ENCODE measurements at places on chromosomes 6 and 20.

DNA sequence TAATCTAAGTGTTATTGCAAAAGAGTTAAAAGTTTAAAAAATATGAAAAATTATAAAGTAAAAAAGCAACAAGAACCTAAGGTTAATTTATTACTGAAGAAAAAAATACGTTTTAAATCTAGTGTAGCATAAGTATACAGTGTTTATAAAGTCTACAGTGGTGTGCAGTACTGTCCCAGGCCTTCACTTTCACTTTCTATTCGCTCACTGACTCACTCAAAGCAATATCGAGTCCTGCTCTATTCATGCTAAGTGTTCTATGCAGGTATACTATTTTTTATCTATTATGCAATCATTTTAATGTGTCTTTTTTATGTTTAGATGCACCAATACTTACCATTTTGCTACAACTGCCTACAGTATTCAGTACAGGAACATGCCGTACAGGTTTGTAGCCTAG lies 113.0 kb downstream of the MANEA start:
- no peak for DNase-seq

DNA sequence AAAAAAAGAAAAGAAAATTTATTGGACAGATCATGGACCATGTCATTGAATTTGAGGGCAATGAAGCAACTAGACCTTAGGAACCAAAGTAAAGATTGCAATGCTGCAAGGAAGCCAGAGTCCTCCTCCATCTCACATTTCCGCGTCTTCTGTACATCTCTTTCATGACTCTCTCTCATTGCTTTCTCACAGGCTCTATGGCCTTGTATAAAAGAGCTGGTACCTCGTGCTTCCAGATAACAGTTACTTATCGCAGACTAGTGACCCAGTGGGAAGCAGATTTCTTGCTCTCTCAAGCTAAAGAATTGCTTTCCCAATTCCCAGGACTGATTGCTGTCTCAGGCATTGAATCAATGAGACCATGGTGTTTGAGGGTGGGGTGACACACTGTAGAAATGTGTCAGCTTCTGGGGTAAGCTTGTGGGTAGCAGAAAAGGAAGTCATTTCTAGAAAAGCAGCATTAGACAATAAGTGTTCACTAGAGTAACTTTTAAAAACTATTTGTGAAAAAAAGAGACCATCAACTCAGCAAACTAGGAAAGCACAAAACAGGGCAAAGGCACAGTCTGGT lies 635.3 kb downstream of the UTRN start:
- DNase-seq, result no peak

DNA sequence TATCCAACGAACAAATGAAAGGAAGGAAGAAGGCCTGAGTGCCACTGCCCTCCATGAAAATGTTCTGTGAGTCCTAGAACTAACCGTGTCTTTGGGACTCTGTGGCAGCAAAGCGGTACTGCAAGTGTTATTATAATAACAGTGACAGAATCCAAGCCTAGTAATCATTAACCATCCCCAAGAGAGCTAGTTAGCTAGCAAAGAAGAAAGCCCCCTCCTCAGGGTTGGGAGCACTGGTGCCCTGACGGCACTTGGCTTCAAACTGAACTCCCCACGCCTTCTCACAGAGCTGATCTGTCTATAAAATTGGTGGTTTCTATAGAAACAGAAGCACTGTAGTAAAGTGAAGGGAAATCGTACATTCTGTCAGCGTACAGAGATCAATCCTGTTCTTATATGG lies 239.8 kb downstream of the PTPRT start:
- no peak for DNase-seq

GRCh38 chr6:113352029-113352801 lies 504.9 kb upstream of the MARCKS start:
- peak; percentile 58 for DNase-seq

GRCh38 chr6:75201901-75202672 lies 3.8 kb downstream of the COL12A1 start:
- peak; percentile 56 for DNase-seq

- DNase-seq, result no peak
Observed at GRCh38 chr20:3908667-3909066, 19.5 kb downstream of the PANK2 start.

GRCh38 chr6:34553146-34553545 lies 3.0 kb downstream of the SPDEF start:
- no peak for DNase-seq

GRCh38 chr6:157047951-157048350 lies 270.8 kb downstream of the ARID1B start:
- no peak for DNase-seq

GRCh38 chr6:118639054-118639964 lies 12.1 kb downstream of the CEP85L start:
- no peak for DNase-seq

GRCh38 chr20:63412889-63413288 lies 51.7 kb upstream of the CHRNA4 start:
- no peak for DNase-seq

DNA sequence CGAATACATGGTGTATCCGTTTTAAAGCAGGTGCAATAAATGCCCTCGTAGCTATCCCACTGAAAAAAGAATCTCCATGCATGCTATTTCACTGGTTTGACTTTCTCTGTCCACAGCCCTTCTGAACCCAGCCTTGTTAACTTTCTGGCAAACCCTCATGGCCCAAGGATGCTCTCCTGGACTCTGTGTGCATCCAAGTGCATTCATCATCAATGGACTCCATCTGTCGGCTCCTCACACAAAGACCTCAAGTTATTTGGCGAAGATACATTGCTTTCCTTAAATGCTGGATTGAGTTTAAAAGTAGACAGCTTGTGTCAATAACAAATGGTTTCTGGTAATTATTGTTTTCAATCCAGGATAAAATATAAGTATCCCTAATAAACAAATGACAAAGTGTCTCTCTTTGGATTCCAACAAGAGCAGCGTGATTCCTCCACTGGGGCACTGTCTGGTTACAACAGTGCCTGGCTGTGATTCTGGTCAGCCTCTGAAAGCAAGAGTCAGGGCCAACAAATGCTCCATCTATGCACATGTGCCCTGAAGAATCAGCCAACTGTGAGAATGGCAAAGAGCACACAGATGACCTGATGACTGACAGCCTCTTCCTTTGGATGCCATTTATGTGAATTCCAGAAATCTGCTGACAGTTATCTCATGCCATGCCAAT lies 55.7 kb downstream of the FYN start:
- no peak for DNase-seq

GRCh38 chr6:141035312-141036200 lies 1097.2 kb upstream of the GJE1 start:
- no peak for DNase-seq

DNA sequence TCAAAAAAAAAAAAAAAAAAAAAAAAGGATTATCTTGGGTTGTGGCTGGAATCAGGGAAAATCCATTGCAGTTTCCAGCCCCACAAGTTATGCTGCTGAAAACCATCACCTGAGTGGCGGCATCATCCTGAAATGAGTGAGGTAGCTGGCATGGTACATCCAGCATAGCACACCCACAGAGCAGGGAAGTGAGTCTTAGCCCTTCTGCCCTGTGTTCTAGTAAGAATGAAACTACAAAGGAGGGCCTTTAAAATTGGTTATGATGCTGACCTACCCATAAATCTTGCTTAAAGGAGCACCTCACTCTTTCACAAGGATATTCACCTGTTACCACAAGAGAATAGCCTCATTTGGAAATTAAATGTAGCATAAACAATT lies 119.2 kb downstream of the NFATC2 start:
- DNase-seq, result peak; percentile 45

- DNase-seq, result no peak
Observed at GRCh38 chr6:137777687-137778075, 89.4 kb upstream of the TNFAIP3 start.

DNA sequence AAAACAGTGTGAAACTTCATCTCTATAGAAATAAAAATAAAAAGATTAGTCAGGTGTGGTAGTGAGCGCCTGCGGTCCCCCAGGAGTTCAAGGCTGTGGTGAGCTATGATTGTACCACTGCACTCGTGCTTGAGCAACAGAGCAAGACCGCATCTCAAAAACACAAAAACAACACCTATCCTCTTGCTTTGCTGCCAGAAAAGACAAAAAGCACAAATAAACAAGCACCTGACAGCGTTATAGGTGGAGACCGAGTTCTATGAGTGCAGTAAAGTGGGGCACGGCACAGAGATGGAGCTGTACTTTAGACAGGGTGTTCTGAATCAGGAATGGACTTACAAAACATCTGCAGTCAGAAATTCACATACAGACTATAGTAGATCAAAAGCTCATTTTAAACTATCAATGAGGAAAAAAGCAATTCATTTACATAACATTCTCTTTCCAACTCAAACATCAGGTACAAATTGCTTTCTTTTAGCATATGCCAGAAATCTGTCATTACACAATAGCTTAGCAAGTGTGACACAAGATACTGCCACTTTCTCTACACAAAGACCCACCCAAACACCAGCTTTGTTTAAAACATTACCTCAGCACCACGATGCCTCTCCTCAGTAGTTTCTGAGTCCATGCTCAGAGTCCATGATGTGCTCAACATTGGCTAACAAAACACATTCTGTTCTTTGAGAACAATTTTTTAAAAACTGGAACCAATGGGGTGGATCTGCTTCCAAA lies 10.1 kb downstream of the EZR start:
- DNase-seq, result no peak

DNA sequence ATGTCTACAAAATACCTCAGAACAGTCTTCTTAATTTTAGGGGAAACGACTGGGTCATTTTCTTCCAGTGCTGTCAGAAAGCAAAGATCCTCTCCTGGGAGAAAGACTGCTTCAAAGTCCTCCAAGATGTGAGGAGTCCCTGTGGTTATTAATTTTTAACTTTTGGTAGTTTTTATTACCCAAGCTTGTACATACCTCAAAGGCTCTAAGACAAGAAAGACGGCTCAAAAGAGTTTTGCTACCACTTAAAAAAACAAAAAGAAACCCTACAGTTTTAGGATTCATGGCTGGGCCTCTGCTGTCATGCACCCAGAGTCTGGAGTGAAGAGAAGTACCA lies 56.1 kb upstream of the APCDD1L start:
- DNase-seq, result no peak

GRCh38 chr6:110664933-110665332 lies 150.3 kb downstream of the CDK19 start:
- DNase-seq, result no peak

GRCh38 chr20:32959351-32960221 lies 44.6 kb downstream of the SUN5 start:
- peak; percentile 72 for DNase-seq

DNA sequence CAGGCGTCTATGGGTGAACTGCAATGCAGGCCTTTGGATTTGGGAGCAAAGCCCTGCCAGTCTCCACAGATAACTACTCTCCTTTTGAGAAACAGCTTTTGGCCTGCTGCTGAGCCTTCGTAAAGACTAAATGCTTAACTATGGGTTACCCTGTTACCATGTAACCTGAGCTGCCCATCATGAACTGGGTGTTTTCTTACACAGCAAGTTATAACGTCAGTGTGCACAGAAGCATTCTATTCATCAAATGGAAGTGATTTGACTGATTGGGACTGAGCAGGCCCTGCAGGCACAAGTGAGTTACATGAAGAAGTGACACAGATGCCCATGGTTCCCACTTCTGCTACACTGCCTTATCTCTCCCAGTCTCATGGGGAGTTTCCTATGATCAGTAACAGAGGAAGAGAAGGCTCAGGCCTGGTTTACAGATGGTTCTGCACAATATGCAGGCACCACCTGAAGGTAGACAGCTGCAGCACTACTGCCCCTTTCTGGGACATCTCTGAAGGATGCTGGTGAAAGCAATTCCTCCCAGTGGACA lies 319.1 kb downstream of the CD83 start:
- DNase-seq, result no peak

DNA sequence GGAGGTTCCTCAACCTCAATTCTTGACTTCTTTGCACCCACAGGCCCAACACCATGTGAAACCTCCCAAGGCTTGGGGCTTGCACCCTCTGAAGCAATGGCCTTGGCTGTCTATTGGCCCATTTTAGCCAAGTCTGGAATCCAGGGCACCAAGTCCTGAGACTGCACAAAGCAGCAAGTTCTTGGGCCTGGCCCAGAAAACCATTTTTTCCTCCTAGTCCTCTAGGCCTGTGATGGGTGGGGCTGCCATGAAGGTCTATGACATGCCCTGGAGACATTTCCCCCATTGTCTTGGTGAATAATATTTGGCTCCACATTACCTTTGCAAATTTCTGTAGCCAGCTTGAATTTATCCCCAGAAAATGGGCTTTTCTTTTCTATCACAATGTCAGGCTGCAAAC lies 849.6 kb upstream of the MANEA start:
- DNase-seq, result no peak

DNA sequence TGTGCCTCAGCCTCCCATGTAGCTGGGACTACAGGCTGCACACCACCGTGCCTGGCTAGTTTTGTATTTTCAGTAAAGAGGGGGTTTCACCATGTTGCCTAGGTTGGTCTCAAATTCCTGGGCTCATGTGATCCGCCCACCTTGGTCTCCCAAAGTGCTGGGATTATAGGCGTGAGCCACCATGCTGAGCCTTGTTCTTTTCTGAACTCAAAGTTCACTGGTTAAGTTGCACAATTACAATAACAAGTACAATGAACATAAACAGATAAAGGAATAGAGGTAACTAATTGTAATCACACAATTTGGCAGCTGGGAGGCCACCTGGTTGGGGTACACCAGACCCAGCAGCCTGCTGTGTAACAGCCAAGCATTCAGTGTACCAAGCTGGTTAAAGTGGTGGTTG lies 6.7 kb downstream of the NUDT3 start:
- no peak for DNase-seq

- peak; percentile 70 for DNase-seq
Observed at GRCh38 chr20:57587278-57587988, 26.5 kb downstream of the PCK1 start.

- DNase-seq, result no peak
Observed at GRCh38 chr6:15551798-15552197, 111.0 kb downstream of the DTNBP1 start.

- no peak for DNase-seq
Observed at GRCh38 chr6:45483021-45483420, 105.3 kb upstream of the SUPT3H start.

DNA sequence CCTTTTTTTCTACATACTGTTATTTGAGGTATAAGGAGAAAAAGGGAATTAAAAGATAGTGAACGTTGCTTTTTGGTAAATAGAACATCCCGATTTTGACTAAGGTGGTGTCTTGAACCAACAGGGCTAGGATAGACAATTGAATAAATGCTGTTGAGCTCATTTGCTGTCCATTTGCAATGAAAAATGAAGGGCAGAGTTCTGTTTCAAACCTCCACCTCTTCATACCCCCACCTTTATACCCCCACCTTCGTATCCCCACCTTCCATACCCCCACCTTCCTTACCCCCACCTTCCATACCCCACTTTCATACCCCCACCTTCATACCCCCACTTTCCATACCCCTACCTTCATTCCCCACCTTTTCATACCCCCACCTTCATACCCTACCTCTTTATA lies 93.4 kb upstream of the NAA20 start:
- no peak for DNase-seq
